ENCODE measurements at places on chromosomes 7 and 10.
A peak's percentile ranks its signal among the peaks of the same experiment; 100 is the strongest.

GRCh38 chr7:69605070-69605469, 6.8 kb downstream of the AUTS2 start:
- no peak for DNase-seq

GRCh38 chr7:39733881-39734632, 110.7 kb downstream of the RALA start:
- DNase-seq, result no peak

- DNase-seq, result no peak
Measured at GRCh38 chr10:63801166-63801565, 280.0 kb downstream of the REEP3 start.

- no peak for DNase-seq
Measured at GRCh38 chr7:25642849-25643248, 414.6 kb upstream of the NPVF start.

GRCh38 chr10:33735464-33735923, 401.0 kb upstream of the NRP1 start:
- no peak for DNase-seq

DNA sequence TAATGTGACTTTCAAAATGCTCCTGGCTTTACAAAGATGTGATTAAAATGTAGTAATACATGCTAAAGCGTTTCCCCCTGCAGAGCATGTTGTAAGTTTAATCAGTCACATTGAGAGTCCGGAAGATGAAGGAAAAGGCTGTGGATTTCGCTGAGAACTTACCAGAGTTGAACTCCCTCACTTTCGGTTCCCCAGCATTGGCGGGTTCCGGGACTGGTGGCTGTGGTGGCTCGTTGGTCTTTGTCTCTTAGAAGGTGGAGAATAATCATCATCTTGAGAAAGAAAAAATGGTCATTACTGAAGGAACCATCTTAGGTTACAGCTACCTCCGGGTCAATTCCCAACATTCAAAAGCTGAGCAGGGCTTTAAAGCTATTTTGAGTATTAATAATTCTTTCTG, 9.6 kb upstream of the NUPR2 start:
- DNase-seq, result no peak

DNA sequence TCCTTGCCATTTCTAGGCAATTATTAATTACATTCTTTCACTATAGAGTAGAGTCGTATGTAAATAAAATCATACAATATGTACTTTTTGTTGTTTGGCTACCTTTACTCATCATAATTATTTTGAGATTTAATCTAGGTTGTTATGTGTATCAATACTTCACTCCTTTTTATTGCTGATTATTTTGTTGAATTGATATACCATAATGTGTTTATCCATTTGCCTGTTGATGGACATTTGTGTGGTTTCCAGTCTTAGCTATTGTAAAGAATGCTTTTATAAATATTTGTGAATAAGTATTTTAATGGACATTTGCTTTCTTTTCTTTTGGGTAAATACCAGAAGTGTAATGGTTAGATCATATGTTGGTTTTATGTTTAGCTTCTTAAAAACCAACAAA, 174.0 kb downstream of the RAMP3 start:
- no peak for DNase-seq

GRCh38 chr10:14753441-14753840, 21.3 kb downstream of the FAM107B start:
- DNase-seq, result no peak

- no peak for DNase-seq
Measured at GRCh38 chr7:94348142-94348541, 46.6 kb upstream of the COL1A2 start.

DNA sequence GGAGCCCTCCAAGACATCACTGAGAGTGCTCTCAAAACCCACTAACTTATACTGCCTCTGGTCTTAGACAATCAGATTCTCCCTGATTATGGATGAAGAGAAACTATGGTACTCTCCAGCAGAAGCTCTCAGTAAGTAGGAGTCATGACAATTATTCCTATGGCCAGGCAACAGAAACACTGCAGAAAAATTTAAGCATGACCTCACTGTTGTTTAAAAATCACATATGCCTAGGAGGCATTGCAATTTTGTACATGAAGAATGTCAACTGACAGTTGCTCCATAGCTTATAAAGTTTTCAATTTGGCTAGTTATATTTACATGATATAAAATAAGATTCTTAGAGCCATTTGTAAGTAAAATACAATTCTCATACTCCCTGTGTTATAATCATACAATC, 105.9 kb upstream of the LSM8 start:
- no peak for DNase-seq

- no peak for DNase-seq
Measured at GRCh38 chr10:95329296-95329695, 38.5 kb upstream of the PDLIM1 start.

- no peak for DNase-seq
Measured at GRCh38 chr10:80136134-80136571, 3.6 kb downstream of the PLAC9 start.

GRCh38 chr7:130918129-130919052, 184.4 kb upstream of the KLF14 start:
- no peak for DNase-seq

GRCh38 chr10:4514445-4515108, 311.4 kb upstream of the AKR1E2 start:
- no peak for DNase-seq

GRCh38 chr7:96920064-96920463, 85.3 kb upstream of the DLX6 start:
- DNase-seq, result no peak

DNA sequence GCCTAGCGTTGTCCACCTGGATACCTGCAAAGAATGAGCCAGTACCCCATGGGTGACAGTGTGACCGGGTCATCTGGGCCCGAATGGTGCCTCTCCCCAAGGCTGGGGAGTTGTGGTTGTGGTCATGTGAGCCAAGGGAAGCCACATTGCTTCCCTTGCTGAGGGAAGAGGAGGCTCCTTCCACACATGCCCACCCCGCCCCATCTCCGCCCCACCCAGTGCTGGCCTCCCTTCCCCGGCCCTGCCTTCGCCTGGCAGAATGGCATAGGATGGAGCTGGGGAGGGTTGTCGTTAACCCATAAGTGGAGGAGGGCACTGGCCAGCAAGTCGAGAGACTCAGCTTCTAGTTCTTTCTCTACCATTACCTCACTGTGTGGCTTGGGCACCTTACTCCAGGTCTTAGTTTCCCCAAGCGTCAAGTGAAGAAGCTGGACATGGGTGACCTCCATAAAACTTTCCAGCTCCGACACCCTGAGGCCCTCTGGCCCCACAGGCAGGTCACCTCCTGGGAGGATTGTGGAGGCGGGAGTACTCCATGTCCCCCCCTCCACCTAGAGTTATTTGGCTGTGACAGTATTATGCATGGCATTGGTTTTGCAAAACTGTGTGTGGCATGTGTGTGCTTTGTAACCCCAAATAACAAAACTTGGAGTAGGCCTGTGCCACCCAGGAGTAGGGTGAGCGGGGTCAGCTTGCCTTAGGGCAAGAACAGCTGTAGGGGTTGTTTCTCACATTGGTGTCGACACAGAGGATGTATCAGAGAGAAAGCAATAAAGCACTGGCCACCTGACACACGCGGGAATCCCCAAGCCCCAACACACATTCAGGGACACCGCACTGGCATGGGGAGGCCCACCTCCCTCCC, 90.5 kb upstream of the MACROH2A2 start:
- no peak for DNase-seq

DNA sequence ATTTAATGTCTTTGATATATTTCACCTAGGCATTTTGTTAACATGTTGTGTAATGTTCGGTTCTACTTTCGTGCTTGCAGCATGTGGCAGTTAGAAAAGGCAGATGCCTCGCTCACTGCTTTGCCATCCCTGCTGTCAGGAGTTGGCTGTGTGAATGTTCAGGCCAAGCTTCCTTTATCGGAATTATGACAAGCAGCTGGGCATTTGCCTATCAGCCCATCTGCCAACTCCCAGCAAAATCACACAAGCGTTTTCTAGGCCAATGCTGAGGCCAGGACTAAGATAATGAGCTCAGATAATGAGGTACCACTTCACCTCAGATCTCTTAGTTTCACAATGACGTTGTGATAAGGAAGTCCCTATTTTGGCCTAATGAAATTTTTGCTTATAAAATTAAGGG, 212.7 kb upstream of the FAM3C start:
- no peak for DNase-seq

DNA sequence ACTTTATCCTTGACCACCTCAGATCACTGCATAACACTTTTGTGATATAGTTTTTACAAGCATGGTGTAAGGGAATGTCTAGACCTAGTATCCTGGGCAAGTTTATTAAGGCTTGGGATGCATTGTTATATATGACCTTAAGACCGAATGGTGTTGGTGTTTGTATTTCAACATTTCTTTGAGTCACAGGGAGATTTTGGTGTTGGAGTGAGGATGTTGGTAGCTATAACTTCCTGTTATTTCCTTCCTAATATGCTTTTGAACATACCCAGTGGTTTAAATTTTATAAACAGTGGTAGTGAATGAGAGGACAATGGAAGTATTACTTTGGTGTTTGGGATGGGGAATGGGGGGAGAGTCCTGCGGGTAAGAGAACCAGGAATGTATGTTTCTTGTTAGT, 2.6 kb downstream of the EXOC4 start:
- DNase-seq, result no peak

DNA sequence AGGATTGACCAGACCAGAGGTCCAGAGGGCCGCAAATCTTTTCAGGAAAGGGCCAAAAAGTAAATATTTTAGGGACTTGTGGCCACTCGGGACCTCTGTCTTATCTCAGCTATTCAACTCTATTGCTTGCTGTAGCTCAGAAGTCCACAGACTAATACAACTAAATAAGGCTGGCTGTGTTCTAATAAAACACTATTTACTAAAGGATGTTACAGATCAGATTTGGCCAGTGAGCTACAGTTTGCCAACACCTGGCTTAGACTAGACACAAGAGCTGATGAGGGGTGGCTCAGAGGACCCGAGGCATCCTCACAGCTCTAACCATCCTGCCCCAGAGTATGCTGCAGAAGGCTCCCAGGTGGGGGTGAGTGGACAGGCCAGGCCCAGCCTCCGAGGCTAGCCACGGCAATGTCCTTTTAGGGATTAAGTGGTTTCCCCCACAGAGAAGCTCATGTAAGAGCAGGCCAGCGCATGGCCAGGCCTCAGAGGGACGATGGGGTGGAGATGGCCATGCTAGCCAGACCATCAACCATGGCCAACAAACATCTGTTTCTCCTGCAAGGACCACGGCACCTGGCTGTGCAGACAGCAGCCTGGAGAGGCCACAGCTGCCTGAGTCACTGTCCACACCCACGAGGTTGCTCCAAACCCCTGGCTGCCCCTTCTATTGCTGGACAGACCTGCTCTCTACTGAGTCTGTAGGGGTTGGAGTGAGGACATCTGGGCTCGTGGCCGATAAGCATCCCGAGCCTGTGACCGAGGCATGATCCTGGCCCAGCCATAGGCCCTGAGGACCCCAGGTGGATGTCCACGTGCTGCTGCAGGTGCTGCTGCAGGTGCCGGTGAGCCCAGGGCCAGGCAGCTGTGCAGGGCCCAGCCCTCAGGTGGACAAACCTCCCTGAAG, 76.5 kb downstream of the AFAP1L2 start:
- no peak for DNase-seq

DNA sequence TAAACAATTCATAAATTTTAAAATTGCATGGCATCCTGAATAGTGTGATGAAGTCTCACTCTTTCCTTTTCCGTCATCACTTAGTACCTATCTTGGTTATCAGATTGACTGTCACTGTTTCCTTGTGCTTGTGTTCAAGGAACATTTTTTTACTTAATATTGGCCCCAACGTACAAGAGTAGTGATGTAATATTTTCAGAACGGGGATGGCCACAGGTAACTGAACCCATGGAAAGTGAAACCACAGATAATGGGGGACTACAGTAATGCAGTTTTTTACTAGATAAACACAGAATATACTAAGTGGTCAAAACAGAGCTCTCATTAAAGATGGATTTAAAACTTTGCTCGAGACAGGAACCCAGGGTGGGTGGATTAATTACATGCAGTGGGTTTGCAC, 85.4 kb downstream of the MACC1 start:
- DNase-seq, result no peak

DNA sequence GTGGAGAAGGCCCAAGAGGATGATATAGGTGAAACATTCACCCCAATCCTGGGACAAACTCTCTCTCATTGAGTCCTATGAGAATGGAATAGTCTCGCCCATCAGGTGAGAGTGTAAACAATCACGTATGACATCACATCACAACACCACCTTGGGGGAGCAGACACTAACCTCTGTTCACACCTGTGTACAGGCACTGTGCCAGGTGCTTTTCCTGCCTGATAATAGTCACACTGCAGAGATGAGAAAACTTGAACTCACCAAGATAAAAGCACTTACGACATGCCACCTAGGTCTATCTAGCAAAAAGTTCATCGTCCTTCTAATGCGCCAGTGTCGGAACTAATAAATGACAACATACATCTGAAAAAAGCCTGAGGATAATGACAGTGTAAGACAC, 187.8 kb downstream of the FAM107B start:
- peak; percentile 78 for DNase-seq

GRCh38 chr7:73768641-73769480, 1.2 kb downstream of the CLDN3 start:
- no peak for DNase-seq

DNA sequence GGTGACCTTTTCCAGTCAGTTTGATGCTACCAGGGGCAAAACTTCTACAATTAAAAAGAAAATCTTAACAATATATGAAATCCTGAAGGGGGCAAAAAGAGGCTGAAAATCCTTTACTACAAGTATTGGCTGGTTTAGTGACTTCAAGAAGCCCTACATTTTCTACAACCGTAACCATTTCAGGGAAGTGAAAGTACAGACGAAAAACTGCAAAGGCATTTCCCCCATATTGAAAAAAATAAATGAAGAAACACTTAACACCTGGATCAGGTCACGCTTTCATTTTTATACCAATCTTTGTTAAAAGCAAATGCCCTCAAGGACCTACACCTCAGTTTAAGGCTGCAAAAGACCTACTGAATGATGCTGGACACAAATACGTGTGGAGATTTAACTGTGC, 38.6 kb downstream of the IL6 start:
- no peak for DNase-seq

GRCh38 chr10:115831016-115831415, 442.0 kb downstream of the GFRA1 start:
- no peak for DNase-seq

- DNase-seq, result no peak
Measured at GRCh38 chr7:113768387-113768786, 150.4 kb downstream of the PPP1R3A start.

GRCh38 chr10:86964061-86964846, 4.0 kb upstream of the ADIRF start:
- no peak for DNase-seq

- DNase-seq, result no peak
Measured at GRCh38 chr10:127886371-127887051, 6.2 kb downstream of the CLRN3 start.

Measured in activated CD4-positive, alpha-beta T cell treated with anti-CD3 and anti-CD28 coated beads, Interleukin-2, amount 50 U/mL, for 1 hour (primary cell).